ENCODE measurements at places on chromosomes 2 and 18.

GRCh38 chr2:128196026-128196425, 105.0 kb downstream of the UGGT1 start:
- no peak for DNase-seq

DNA sequence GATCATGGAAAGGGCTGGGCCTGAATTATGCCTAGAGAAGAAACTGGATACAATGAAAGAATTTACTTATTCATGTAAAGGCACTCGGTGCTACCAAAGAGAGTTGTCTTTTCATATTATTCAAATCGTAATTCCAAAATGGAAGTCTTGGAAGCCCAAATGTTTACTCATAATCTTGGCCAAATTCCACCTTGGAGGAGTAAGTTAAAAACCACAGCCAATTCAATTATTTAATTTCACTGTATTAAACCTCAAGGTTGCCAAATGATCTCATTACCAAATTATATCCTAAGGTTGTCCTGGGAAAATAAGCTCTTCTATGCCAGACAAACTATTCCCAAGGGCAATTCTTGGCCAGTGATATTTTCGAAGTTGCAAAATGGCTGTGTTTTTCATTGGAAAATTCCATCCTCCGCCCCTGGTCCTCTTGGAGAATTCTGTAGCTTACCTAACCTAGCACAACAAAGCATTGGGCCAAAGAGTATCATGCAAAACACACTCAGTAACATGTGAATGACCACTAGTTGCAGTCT, 11.1 kb upstream of the VPS4B start:
- no peak for DNase-seq

DNA sequence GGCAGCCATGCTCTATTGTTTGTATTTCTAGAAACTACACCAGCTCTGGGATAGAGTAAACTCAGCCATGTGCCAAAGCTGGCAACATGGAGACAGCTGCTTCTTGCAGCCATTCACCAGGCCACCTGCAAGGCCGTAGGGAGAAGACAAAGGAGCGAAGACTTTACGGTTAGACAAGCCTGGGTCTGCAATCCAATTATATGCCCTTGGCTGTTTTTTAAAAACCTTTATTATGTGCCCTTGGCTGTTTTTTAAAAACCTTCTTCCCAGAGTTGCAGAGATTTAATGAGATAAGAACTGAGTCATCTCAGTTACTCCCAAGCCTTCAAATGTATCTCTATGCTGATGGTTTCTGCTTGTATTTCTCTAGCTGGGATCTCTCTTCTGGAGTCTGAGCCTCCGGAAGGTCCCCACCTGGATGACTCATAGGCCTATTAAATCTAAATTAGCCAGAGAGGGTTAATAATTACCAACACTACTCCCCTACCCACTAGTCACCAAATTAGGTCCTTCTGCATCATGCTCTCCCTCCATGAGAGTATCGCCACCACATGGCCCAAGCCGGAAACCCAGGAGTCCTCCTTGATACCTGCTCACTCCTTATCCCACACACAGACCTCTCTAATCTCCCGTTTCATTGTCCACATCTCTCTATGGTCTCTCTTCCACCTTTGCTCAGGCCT, 17.5 kb upstream of the DPP4 start:
- DNase-seq: no peak

DNA sequence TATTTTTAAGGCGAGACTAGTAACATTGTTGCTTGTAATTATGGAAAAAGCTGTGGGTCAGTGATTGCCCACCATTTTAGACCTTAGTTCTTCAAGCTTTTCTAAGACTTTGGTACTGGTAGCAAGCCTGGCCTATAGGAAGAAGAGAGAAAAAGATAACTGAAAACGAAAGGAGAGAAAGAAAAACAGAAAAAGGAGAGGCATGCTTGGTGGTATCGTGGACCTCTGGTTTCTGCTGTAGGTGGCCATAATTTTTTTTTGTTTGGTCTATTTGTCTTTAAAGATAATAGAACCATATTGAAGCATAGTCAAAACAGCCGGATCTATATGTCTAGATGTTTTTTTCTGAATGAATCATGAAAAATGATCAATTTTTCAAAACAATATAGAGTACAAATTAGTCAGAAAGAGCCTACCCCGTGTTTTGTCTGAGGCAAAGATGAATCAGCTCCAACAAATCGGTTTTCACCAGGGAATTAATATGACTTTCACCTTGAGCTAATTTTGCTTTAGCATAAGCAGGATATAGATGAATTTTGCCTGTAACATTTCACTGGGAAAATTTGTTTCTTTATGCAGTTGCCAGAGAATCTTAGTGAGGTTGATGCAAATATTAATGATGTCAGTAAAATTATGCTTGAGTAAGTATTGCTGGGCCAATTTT, 45.7 kb downstream of the CCDC85A start:
- DNase-seq: no peak

GRCh38 chr2:14761118-14761517, 128.6 kb downstream of the LRATD1 start:
- no peak for DNase-seq

DNA sequence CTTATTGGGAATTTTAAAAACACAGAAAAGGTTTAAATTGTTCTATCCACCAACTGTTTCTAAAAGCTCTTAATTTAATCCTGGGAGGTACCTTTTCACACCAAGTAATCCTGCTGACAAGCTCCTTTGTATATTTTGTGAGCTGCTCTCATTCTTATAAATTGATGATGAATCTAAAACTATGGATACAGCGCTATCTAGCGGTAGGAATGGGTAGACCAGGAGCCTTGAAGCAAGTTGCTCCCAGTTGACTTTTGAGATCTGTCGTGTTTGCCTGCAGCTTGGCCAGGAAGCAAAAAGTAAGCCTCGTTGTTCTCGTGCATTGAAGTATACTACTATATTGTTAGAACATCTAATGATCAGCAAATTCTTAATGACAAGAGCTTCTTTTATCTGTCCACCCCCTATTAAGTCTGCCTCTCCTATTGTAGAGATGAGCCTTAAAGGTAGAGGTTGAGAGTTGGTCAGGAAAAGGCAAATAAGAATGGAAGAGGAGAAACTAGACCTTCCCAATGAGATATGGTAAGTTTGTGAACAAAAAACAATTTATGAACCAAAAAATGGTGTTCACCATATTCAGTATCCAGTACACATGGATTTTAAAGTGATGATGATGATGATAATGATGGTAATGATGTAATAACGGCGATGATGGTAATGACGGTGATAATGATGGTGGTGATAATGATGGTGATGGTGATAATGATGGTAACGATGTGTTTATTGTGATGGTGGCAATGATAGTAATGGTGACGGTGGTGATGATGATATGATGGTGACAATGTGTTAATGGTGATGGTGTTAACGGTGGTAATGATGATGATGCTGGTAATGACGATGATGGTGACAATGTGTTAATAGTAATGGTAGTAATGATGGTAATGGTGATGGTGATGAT, 212.1 kb upstream of the NCKAP5 start:
- DNase-seq: no peak

DNA sequence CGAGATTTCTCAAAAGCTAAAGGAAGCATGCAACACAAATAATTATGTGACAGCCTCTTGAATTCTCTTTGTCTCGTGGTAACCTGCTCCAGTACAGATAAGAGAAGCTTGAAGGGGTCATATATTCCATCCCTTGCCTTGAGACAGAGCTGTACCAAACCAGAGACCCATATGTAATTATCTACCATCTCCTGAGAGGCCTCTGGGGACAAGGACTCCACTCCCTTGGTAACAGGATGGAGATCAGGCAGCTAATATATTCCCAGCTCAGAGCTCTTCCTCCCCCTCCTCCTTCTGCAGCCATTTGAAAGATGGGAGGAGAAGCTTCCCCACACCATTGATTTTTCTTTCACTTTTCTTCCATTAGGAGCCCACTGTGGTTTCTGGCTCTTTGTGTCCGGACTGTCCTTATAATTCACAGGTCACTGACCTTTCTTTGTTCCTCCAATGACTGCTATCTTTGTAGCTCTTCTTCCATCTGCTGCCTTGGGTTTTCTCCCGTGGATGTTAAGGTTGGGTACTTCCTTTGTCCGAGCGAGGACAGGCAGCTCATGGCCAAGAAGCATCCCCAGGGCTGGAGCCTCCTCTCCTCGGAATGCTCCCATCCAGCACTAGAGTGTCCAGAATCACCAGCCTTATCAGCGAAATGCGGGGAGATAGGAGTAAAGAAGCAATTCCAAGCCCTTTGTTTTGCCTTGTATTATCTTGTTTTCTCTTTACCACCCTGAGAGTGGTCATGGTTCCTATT, 72.6 kb upstream of the STPG4 start:
- no peak for DNase-seq

DNA sequence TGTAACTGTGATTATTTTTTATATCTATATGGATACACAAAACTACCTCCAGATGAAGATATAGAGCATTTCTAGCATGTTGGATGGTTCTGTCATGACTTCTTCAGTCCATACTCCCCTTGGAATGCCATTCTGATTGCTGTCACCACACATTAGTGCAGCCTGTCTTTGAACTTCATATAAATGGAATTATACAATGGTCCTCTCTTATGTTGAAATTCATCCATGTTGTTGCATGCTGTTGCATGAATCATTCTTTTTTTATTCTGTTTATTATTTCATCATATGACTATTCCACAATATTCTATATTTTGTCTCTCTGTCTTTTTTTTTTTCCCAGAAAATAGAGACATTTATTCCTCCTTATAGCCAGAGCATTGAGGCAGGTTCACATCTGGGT, 74.1 kb downstream of the OSBPL6 start:
- no peak for DNase-seq

DNA sequence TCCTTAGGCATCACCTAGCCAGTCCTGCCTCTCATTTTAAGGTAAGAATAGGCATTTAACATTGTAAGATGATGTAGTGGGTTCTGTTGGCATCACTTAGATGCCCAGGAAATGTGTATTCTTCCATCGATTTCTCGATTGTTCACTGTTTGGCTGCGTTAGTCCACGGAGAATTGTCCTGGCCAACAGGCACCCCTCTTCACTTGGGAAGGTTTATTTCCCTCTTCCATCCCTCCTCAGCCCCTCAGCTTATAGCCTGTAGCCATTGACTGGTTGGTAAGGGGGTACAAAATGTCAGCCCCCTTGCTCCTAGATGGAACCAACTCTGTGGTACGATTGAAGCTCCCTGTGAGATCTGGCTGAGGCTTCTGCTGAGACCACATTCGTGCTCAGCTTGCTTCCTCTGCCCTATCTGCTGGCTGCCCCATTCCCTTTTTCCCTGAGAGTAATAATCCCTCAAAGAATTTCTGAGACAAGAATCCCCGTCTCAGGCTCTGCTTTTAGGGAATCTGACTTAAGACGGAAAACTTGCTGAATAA, 43.4 kb downstream of the PLEKHA3 start:
- DNase-seq: no peak

- DNase-seq: no peak
These were observed 64.9 kb downstream of the ZCCHC2 start for GRCh38 chr18:62587689-62588088.

GRCh38 chr18:46625069-46625468, 32.0 kb downstream of the LOXHD1 start:
- no peak for DNase-seq

GRCh38 chr2:200733713-200734198, 78.0 kb upstream of the BZW1 start:
- DNase-seq: no peak

DNA sequence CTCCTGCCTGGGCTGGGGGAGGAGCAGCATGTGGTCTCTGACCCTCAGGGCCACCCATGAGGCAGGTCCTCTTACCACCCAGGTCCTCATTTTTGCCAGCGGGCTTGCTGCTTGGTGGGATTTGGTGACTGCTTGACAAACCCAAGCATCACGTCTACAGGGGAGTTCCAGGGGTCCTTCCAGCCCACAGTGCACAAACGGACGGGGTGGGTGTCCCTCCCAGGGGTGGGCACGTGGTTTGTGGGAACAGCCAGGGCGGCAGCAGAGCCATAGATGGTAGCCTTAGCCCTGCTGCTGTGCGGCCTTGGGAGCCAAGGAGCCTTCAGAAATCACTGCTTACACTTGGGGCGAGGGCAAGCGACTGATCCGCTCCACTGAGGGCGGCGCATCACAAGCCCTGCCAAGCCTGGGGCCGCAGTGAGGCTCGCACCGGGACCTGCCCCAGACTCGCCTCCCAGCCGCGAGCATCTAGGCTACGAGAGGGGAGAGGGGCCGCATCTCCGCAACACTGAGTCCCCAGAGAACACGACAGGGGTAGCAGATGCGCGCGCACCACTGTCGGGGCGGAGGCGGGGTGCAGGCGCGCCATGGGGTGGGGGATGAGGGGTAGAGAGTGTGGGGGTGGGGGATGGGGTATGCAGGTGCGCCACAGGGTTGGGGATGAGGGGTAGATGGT, 36.9 kb downstream of the SNED1 start:
- DNase-seq: no peak

GRCh38 chr2:223075301-223076270, 23.6 kb downstream of the KCNE4 start:
- DNase-seq: no peak

- DNase-seq: no peak
These were observed 81.7 kb downstream of the SPRED2 start for GRCh38 chr2:65350651-65351056.

DNA sequence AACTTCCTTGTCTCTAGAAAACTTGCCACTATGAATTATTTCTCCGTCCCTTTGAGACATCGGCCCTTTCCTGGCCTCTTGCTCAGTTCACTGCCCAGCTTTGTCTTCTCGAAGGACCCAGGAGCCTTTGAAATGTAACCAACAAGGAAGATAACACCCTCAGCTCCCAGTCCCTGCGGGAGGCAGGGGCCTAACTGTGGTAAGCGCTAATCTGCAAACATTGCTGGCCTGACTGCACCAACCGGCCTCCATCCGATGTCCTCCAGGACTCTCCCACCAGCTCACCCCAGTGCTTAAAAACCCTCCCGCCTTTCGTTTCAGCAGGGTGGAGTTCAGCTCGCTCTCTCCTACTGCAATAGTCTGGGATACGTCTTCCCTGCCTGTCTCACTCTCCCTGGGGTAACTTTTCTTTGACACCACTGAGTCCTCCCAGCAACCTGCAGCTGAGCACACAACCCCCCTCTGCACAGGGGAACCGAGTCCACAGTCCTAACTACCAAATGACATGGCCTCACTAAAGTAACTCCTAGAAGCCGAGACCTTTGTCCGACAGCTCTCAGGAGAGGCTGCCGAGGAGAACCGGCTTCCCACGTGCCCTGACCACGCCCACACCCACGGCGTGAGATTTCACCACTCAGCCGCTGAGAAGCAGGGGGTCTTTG, 76.1 kb downstream of the MBP start:
- no peak for DNase-seq

DNA sequence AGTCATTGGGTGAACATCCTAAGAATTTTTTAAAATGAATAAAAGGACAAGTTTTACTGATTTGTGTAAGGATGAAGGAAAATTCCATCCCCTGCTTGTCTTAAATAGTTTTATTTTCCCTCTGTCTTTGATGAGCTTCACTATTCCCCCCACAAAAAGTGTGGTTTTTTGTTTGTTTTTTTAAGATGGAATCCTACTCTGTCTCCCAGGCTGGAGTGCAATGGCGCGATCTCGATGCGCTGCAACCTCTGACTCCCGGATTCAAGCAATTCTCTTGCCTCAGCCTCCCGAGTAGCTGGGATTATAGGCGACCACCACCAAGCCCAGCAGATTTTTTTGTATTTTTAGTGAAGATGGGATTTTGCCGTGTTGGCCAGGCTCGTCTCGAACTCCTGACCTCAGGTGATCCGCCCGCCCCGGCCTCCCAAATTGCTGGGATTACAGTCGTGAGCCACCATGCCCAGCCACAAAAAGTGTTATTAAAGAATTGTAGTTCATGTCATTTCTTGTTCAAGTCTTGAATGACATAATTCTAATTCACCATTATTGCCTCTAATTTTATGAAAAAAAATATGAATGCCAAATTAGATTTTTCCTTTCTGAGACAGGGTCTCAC, 91.7 kb downstream of the AGPS start:
- no peak for DNase-seq

Measured in stimulated activated CD8-positive, alpha-beta memory T cell treated with anti-CD3 and anti-CD28 coated beads, Interleukin-4, amount 100 ng/mL, for 1 hour (primary cell).